ENCODE measurements at places on chromosomes 12 and 14.

- DNase-seq: no peak
Observed at GRCh38 chr12:62693376-62694050, 226.9 kb downstream of the MON2 start.

- no peak for DNase-seq
Observed at GRCh38 chr14:33948869-33949408, 1.9 kb downstream of the EGLN3 start.

- DNase-seq: no peak
Observed at GRCh38 chr12:69545081-69545480, 40.2 kb upstream of the CCT2 start.

DNA sequence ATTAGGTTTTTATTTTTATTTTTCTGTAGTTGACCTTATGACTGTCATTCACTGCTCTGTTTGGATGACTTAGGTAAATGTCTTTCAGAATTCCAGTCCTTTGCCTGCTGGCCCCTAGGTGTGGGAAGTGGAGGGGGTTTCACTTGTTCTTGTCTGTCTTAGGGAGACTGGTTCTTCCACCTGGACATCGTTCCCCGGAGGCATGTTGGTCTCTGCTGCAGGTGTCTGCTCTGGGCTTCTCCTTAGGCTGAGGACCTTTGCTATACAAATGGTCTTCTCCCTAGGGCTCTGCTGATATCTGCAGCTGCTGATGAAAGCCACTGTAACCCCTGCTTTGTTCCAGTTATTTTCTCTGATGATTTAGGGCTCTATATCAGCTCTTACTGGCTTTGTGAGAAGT lies 97.1 kb downstream of the OTOGL start:
- DNase-seq: no peak

DNA sequence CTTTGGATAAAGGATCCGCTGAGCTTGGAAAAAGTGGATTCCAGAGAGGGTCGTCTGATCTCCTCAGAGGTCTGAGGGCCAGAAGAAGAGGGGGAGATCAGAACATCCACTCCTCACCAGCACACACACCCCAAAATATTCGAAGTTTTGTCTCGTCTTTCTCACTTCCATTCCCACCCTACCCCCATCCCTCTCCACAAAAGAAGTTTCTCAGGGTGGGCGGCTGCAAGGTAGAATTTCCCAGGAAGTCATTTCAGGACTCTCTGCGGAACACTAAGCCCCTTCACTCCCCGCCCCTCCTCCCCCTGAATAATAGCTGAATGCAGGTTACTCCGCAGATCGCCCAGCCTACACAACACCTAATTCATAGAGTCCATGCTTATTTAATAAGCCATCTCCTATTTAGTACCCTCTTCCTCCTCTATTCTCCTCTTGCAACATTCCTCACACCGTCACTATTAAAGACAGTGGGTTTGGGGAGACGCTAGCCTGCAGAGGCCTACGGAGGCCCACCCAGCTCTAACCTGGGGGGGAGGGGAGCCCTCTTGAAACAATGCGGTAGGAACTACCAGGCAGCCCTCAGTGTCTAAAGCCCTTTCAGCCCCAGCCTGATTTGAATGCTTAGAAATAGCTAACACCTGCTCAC lies 649 bp upstream of the SALL2 start:
- DNase-seq: no peak

DNA sequence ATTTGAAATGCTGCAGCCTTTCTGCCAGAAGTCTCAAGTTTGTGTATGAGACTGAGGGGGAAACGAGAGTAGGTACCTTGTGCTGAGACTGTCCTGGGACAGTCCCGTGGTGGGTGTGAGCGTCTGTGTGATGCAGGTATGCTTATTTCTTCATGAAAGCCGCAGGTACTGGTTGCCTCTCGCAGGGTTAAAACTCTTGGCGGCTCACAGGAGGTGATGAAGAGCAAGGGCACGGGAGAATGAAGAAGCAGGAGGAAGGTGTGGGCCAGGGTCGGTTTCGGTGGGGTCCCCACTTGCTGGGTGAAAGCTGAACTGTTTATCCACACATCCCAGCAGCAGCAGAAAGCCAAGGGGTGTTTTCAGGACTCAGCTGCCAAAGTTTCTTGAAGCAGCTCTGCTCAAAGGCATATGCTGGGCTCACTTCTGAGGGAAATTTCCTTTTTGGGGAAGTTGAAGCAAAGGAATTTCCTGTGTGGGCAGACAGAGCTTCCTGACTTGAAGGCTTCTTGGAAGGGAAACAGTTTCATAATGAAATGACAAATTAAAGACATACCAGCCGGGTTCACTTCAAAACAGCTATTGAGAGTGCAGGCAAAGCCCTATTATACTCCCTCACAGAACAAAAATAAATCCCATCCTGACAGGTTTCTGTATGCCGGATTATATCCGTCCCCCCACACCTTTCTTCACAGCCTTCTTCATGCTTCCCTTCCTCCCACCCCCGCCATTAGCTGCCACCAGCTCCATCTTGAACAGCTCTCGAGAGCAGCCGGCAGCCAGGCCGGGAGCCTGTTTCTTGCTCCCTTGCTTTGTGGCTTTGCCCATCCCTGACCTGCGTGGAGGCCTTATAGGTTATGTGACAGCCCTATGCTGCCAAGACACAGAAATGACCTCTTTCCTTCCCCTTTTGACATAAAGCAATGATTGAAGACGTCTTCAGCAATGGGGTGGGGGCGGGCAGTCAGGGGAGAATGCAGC lies 116.6 kb downstream of the ETV6 start:
- DNase-seq: peak; percentile 77

DNA sequence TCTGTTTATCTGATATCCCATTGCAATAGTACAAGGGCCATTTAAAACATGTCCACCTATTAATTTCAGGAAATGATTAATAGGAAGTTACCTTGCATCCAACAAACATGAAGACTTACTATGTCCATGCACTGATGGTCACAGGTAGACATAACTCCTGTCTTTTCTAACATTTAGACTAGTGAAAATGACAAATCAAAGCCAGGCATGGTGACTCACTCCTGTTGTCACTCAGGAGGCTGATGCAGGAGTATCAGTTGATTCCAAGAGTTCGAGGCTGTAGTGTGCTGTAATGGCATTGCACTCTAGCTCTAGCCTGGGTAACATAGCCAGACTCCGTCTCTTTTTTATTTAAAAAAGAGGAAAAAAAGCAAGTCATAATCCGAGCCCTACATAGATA lies 14.8 kb downstream of the HSP90B1 start:
- no peak for DNase-seq

GRCh38 chr14:101928415-101928841 lies 35.9 kb upstream of the DYNC1H1 start:
- DNase-seq: no peak

- DNase-seq: no peak
Observed at GRCh38 chr14:87387806-87388205, 605.2 kb downstream of the GALC start.

GRCh38 chr14:100871234-100872186 lies 32.0 kb downstream of the RTL1 start:
- no peak for DNase-seq

DNA sequence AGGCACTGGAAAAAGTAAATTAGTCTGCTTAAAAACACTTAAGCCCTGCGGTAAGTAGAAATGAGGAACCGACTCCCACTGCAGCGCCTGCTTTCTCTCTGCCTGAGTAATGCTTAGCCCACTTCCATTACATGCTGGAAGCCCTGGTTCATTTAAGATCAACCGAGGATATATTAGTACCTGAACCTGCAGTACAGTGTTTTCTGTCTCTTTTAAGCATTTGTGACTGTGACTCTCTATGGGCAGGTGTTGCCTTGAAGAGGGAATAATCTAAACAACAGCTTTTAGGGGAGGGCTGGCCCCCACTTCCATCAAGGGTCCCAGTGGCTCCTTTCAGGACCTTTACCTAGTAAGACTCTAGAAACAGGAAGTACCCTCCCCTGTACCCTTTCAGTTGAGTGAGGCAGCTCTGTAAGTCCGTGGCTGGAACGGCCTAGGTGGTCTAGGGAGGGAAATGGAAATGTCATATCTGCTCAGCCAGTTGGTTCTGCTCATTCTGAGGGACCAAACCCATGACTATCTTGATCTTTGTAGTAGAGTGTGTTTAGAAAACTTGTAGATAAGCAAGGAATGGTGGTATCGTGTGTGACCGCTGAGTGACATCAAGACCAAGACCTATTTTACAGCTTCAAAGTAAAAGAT lies 56.2 kb downstream of the FNTB start:
- DNase-seq: no peak

DNA sequence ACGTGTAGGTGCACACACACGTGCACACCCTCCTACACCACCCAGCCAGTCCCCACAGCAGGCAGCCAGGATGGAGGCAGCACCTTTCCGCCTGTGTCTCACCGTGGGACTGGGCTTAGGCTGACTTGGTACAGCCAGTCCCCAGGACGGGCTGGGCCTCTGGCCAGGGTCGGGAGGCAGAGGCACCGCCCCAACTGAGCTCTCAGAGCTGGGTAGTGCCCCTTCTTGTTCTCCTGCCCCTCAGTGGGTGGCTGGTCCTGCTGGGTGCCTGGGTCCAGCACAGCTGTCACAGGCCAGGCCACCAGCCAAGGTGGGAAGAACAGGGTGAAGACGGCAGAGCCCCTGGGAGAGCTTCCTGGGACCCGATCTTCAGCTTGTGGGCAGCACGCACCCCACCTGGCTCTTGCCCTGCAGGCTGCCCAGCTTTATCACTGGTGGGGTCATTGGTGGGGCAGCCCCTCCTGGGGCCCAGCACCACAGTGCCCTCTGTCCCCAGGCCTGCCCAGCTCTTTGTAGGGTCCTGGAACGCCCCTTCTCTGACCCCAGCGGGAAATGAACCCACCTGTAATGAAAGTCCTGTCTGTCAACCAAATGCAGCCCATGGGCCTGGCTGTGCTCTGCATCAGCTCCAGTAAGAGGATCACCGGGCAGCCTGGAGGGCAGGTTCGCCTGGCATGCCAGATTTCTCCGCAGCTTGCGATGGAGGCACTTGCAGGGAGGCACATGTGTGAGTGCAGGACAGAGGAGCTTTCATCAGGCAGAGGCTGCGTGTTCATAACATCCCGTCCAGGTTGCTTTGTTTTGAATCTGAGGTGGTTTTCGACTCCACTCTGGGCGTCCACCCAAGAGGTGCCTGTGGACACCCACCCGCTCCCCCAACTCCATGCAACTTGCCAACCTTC lies 14.7 kb downstream of the CDCA4 start:
- DNase-seq: no peak

GRCh38 chr12:131350943-131351318 lies 360.0 kb upstream of the SFSWAP start:
- no peak for DNase-seq

DNA sequence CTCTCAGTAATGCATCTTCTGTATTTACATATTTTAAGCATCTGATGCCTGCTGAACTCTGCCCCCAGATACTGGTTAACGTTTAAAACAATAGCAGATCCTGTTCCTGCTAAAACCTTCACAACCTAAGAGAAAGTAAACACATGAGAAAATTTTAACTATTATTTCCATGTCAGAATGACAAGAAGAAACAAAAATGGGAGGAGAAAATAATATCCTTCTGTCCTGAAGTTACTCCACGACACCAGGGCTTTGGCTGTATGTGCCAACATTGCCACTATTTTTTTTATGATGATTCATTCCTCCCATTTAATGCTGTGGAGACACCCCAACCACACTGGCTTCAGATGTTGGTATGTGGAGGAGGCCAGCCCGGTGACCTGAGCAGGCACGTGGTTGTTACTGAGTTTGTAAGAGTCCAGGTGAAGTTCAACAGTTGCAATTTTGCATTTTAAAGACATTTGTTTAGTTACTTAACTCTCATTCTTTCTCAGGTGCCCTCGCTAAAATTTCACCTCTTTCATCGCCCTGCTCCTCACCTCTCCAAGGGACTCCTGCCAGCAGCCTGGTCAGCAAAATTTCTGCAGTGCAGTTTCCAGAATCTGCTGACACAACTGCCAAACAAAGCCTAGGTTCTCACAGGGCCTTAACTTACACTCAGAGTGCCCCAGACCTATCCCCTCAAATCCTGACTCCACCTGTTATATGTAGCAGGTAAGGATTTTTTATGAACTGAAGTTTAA lies 65.5 kb upstream of the SLCO1C1 start:
- DNase-seq: no peak

GRCh38 chr12:110109037-110109836 lies 14.9 kb upstream of the IFT81 start:
- DNase-seq: no peak

GRCh38 chr12:111409403-111409779 lies 3.7 kb downstream of the SH2B3 start:
- no peak for DNase-seq

DNA sequence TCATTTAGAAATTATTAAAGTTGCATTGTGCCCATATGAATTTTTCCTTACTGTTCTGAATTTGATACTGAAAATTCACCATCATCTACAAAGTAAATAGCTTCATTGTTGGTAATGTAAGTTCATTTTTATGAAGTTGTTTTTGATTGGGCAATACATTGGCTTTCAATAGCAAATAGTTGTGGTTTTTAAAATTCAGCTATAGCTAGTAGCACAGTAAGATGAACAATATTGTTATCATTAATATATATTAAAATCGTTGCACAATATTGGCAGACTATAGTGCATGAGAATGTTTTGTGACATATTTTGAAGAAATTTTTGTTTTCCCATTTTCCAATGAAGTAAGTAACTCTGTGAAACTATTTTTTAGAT lies 575.0 kb downstream of the PRKD1 start:
- no peak for DNase-seq

DNA sequence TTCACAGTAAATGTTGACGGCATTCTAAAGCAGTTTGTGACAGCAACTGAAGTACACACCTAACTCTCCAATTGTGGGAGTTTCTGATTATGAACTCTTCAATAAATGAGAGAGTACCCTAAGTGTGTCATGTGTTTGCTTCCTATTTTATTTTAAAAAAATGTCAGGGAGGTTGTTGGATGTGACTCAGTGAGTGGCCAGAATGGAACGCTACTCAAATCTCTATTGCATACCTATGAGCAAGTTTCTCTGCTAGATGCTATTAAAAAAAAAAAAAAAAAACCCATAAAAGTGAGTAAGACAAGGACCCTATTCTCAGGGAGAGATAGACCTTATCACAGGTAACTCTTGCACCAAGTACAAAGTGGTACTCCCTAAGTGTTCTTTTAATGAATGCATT lies 256.6 kb downstream of the BTG1 start:
- no peak for DNase-seq

- no peak for DNase-seq
Observed at GRCh38 chr14:81565441-81566290, 32.0 kb upstream of the SEL1L start.

DNA sequence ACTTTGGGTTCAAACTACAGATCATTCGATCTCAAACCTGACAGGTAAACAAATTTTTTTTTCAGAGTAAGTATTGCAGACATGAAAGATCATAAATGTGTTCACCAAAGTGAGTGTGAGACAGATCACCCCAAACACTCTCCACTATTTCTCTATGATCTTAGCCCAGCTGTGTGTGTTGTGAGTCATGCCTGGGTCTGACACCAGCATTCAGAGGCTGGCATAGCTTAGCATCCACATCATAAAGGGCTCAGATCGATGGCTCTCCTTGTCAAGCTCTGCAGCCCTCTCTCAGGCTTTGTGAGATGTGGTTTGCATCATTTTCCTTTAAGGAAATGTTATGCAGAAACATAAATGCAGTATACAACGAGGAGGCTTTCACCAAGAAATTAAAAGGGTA lies 164.9 kb downstream of the ETV6 start:
- no peak for DNase-seq

Data from activated CD8-positive, alpha-beta memory T cell treated with anti-CD3 and anti-CD28 coated beads, Interleukin-2, amount 50 U/mL, for 48 hours (primary cell).